Mucosa of gallbladder (tissue), 1 donor: ENCODE measurements at places on chromosomes 3 and 15.

DNA sequence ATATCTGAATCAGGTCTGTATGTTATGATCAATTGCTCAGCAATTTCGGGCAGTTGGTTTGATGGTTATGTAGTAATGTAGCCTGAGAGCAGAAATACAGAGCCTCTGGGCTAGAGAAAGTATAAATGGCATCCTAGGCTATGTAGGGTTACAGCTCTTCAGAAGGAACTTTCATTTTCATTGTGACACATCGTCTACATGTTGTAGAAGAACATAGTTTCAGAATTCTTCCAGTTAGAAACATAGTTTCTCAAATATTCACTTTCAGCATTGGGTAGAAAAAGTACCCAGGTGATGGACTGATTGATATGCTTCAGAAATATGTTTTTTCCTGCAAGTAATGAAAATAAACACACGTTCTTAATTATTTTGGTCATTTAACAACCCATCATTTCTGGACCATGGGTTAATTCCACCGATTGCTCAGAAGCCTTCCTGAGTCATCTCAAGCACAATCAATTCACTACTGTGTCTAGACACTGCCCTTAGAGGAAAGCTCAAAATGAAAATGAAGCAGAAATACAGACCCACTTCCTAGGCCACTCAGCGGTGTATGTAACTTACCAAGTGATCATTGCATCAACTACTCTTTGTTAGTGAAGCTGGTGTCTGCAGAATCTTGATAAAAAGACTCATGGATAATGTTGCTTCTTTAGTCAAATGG lies 88.8 kb upstream of the TSEN2 start:
- DNase-seq, result no peak

GRCh38 chr15:82039871-82040270 lies 5.9 kb downstream of the MEX3B start:
- no peak for DNase-seq

GRCh38 chr3:38383156-38383875 lies 36.7 kb downstream of the XYLB start:
- DNase-seq, result no peak

DNA sequence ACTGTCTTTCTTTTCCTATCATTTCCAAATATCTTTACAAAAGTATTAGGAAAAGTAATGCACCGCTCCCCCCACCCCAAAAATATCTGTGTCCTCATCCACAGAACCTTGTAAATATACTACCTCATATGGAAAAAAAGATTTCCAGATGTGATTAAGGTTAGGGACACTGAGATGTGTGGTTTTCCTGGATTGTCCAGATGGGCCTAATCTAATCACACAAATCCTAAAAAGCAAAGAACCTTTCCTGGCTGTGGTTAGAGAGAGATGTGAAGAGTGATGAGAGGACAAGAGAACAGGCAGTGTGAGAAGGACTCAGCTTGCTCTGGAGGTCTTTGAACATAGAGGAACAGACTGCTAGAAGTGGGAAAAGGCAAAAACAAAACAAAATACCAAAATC lies 77.7 kb downstream of the ROBO1 start:
- no peak for DNase-seq

GRCh38 chr15:98745650-98746374 lies 97.5 kb downstream of the IGF1R start:
- no peak for DNase-seq

DNA sequence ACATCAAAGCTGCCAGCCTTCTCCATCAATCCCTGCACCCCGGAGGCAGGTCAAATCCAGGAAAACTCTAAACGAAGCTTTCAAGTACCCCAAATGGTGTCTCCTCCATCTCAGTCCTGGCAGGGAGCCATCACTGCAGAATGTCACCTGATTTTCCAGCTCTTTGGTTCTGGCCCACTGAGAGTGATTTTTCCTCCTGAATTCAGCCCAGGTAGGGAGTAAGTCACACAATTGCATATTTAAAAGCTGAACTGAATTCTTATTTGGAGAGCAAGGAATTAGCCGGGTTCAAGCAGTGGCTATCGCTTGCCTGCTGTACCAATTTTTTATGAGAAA lies 5.3 kb downstream of the RFTN1 start:
- no peak for DNase-seq

GRCh38 chr15:70379938-70380883 lies 282.5 kb upstream of the TLE3 start:
- DNase-seq, result no peak

DNA sequence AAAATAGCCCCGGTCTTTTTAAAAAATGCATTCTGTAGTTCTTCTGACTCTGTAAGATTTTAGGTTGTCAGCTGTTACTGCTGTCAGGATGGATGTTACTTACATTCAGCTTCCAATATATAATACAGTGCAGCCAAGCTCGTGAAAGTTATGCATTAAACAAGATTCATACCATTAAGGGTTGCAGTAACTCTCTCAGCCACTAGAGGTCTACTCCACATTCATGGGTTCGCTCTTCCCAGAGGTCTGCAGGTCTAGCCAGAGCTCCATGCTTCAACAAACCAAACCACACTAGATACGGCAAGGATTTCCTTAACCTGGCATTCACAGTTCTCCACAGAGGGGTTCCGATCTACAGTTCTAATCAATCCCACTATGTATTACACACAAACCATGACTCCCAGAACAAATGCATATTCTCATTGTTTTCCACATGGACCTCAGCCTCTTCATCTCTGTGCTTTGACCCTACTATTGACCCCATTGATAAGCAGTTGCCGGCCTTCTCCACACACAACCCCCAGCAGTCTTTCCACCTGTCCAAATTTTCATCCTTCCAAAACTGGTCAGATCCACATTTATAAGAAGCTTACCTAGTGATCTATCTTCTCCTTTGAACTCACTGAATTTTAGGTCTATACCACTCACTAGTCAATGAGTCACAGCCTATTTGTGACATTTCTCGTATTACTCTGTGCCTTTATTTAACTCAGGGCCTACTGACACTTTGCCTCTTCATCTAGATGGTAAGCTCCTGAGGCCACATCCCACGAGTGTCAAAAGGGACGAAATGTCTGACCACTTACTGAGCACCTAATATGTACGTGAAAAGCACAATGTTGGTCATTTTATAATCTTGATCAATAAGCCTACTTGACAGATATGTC lies 33.7 kb downstream of the RORA start:
- DNase-seq, result no peak

- no peak for DNase-seq
Measured at GRCh38 chr3:152350776-152351175, 82.0 kb downstream of the MBNL1 start.

GRCh38 chr3:58299839-58300516 lies 6.1 kb upstream of the RPP14 start:
- no peak for DNase-seq

- DNase-seq, result no peak
Measured at GRCh38 chr3:193593668-193594030, 641 bp downstream of the OPA1 start.

GRCh38 chr3:17412950-17413530 lies 329.4 kb downstream of the TBC1D5 start:
- DNase-seq, result peak; percentile 15
